ENCODE measurements at places on chromosomes 2 and 18.

GRCh38 chr2:71601136-71602114 lies 148.1 kb downstream of the DYSF start:
- DNase-seq, result no peak

DNA sequence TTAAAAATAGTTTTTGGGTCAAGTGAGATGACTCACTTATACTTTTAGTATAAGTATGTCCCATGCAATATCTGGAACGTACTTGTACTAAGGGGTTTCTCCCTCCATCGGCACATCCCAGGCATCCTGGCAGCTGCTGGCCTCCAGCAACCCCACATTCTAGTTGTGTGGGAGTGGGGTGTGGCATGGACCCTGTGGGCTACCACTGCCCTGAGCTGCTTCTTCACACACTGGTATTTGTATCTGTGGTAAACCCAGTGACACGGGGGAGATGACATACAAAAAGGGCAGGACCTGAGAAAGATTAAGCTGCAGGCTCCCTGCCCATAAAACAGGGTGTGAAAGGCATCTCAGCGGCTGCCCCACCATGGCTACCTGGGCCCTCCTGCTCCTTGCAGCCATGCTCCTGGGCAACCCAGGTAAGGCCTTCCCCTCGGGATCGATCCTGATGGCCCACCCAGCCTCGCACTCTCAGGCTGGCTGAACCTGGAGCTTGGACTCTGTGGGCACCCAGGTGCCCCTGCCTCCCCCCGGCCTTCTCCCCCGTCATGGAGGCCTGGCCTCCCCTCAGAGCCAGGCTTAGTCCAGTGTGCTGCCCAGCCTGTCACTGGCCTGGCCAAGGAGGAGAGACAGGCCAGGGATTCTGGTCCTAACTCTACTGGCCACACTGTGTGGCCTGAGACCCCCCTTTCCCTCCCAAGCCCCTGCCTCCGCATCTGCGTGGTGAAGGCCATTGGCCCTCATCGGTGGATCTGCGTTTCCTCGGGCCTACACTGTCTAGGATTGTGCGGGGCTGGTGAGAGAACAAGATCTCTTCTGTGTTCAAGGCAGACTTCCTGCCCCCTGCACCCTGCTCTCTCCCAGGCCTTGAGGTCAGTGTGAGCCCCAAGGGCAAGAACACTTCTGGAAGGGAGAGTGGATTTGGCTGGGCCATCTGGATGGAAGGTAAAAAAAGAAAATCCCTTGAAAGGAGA lies at the start of gene GNLY:
Gene GNLY (plus strand): TSS at position 307 of the 974 bp plus-strand sequence. CDS start 61 bp downstream, at position 368.
- DNase-seq, result no peak

- DNase-seq, result no peak
Observed at GRCh38 chr18:45916302-45916701, 50.8 kb downstream of the EPG5 start.

DNA sequence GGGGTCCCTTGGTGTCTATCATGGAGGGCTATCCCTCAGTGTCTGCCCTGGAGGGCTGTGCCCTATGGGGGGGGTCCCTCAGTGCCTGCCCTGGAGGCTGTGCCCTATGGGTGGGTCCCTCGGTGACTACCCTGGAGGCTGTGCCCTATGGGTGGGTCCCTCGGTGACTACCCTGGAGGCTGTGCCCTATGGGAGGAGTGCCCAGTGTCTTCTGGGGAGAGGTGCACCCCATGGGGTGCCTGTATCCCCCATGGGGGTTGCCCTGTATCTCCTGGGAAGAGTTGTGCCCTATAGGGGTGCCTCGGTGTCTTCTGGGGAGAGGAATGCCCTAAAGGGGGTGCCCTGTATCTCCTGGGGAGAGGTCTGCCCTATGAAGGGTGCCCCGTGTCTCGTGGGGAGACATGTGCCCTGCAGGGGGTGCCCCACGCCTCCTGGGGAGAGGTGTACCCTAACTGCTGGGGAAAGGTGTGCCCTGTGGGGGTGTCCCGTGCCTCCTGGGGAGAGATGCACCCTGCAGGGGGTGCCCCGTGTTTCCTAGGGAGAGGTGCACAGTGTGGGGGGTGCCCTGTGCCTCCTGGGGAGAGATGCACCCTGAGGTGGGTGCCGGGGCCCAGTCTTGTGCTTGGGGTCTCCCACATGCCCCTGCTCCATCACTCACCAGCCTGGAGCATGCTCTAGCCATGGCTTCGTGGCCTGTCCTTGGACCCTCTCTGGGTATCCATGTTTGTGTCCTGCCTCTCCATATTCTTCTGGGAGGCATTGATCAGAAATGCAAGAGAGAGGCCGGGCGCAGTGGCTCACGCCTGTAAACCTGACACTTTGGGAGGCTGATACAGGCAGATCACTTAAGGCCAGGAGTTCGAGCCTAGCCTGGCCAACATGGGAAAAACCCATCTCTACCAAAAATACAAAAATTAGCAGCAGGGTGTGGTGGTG lies 215.6 kb downstream of the HDAC4 start:
- DNase-seq, result no peak

GRCh38 chr2:217919204-217919603 lies 83.6 kb downstream of the TNS1 start:
- no peak for DNase-seq

DNA sequence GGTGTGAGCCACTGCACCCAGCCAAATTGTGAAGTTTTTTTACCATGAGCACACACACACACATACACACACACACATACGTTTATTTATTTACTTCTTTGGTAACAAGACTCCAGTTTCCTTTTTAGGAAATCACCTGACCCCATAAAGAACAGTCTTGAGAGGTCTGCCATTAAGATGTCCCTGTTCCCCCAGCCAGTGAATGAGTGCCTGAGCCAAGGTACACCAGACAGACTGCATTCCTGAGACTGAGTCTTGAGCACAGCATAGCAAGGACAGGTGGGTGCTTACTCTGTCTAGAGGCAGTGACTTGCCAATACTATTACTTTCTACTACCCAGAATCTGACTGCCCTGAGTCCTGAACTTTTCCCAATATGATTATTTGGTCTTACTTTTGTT lies 167.2 kb upstream of the SATB2 start:
- no peak for DNase-seq

DNA sequence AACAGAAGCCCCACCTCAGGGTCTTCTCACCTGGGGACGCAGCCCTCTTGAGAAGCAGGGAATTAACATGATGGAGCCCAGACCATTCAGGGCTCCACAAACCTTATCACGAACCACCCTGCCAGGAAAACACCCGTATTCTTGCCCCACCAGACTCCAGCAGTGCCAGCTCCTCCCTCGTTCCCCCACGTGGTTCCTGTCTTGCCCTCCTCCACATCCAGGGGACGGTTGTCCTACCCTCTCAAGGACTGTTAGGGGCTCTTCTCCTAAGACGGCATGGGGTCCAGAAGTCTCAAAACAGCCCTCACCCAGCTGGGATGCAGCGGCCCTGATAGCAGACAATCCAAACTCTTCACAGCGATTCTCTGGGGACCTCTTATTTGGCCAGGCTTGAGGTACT lies 372.2 kb upstream of the HS6ST1 start:
- DNase-seq, result no peak

DNA sequence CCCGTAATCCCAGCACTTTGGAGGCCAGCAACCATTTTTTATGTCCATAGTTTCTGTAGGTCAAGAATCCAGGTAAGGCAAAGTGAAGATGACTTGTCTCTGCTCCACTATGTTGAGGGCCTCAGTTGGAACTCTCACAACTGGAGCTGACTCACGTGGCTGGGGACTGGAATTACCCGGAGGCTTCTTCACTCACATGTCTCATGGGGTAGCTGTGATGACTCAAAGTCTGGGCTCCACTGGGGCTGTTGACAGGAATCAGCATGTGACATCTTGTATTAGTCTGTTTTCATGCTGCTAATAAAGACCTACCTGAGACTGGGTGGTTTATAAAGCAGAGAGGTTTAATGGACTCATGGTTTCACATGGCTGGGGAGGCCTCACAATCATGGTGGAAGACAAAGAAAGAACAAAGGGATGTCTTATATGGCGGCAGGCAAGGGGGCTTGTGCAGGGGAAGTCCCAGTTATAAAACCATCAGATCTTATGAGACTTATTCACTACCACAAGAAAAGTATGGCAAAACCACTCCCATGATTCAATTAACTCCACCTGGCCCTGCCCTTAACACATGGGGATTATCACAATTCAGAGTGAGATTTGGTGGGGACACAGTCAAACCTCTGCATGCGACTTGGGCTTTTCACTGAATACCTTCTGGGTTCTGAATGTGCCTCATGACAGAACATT lies 7.8 kb upstream of the PPP1R1C start:
- DNase-seq, result peak; percentile 22

GRCh38 chr2:22883054-22883453 lies 501.9 kb upstream of the KLHL29 start:
- no peak for DNase-seq

- DNase-seq, result no peak
Observed at GRCh38 chr18:48634975-48635374, 96.1 kb downstream of the CTIF start.

- no peak for DNase-seq
Observed at GRCh38 chr2:15989559-15989958, 49.2 kb downstream of the MYCN start.

GRCh38 chr2:135074216-135074615 lies 22.1 kb downstream of the RAB3GAP1 start:
- no peak for DNase-seq

DNA sequence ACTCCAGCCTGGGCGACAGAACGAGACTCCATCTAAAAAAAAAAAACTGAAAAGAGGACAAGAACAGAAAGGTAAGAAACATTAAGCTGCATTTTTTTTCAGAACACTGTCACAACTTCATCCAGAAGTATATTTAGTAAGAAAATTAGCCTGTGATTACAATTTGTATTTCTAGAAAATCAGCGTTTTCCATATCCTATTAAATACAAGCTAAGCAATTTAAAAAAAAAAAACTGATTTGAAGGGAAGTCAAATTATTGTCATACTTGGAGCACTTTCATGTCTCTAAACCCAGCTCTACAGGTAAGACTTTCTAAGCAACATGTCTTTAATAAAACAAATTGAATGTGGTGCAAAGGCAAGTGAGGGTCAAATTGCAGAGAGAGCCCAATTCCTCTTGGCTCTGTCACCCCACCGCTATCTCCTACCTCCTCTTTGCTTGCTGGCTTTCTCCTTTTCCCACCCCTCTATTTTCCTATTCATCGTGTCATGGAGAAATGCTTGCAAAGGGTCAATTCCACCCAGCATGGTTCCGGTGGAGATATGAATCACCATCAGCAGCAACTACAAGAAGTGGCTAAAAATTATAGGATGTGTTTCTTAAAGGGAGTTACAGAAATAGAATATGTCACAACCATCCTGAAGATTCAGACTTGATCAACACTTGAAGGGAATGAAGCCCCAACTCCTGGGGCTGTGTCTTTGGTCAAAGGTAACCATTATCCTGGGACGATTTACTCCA lies 68.4 kb upstream of the BCL11A start:
- no peak for DNase-seq

DNA sequence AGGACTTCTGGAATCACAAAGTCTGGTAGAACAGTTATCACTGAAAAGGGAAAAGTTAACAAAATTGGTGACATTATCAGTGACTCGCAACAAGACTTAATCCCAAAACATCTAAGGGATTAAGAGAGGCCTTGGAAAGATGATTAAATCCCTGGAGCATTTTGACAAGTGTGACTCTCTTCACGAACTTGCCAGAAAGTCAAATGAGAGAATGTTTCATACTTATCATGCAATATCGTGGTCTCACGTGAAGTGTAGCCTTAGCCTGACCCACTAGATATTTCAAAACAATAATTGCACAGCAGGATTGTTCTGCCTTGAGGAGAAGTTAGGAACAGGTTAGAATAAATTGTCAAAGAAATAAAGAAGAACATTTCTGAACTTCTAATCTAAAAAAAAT lies 104.5 kb downstream of the COL6A3 start:
- no peak for DNase-seq

All from activated T-cell treated with anti-CD3 and anti-CD28 coated beads for 48 hours (primary cell).